Stimulated activated CD4-positive, alpha-beta T cell treated with anti-CD3 and anti-CD28 coated beads, Interleukin-1b, Interleukin-23, amount 100 ng/mL, for 1 hour (primary cell): ENCODE measurements at places on chromosomes 3 and 15.

DNA sequence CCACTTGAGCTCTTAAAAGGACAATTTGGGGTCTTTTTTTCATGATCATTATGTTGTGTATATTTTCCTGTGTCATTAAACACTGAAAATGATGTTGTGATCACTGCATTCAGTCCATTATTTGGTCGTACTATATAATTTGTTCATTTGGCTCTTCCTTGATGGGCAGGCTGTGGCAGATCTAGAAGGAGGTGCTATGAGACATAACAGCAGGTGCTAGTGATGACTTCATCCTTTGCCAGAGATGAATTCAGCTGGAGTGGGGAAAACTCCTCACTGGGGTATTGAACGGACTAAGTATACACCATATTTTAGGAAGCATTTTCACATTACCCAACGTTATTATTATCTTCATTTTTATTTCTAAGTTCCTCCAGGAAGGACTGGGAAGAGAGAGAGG, 12.0 kb downstream of the CMTM7 start:
- no peak for DNase-seq

DNA sequence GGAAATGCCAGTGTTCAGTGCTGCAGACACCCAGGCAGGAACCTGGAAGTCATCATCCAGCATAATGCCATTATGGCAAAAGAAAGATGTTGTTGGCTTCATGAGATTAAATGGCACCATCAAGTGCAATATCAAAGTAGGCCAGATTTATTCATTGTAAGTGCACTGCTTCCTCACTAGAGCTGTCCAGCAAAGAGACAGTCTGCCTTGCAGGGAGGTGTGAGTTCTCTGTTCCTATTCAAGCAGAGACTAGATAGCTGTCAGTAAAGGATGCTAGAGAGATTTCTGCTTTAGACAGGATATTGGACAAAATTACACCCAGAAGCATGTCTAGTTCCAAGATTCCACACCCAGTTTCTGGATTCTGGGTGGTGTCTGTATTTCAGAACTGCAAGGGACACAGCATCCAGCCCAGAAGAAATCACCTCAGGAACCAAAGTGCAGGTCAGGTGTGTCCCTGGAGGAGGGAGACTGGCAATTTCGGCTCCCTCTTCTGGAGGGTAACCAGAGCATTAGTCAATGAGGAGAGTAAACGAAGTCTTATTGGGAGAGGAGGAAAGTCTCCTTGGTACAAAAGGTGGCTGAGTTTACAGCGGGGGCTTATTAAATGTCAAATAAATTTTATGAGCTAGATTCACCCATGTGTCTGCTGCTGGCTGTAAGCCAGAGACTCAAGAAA, 377.3 kb downstream of the EPHB1 start:
- no peak for DNase-seq

DNA sequence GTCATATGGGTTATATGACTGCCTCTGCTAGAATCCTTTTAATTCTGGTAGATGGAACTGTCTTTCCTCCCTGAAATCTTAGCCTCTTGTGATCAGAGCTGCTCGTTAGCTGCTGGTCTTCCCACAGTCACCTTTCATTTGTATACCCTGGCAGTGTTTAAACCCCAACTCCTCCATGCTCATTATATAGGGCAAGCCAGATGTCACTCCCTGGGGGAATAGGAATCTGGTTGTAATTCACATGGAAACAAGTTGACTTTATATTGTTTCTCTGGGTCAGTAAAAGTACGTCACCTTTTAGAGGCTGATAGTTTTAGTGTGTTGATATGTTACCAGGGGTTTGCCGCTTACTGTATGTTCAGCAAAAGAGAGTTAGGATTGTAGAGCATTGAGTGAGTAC, 103.5 kb downstream of the ITPR1 start:
- DNase-seq: no peak

DNA sequence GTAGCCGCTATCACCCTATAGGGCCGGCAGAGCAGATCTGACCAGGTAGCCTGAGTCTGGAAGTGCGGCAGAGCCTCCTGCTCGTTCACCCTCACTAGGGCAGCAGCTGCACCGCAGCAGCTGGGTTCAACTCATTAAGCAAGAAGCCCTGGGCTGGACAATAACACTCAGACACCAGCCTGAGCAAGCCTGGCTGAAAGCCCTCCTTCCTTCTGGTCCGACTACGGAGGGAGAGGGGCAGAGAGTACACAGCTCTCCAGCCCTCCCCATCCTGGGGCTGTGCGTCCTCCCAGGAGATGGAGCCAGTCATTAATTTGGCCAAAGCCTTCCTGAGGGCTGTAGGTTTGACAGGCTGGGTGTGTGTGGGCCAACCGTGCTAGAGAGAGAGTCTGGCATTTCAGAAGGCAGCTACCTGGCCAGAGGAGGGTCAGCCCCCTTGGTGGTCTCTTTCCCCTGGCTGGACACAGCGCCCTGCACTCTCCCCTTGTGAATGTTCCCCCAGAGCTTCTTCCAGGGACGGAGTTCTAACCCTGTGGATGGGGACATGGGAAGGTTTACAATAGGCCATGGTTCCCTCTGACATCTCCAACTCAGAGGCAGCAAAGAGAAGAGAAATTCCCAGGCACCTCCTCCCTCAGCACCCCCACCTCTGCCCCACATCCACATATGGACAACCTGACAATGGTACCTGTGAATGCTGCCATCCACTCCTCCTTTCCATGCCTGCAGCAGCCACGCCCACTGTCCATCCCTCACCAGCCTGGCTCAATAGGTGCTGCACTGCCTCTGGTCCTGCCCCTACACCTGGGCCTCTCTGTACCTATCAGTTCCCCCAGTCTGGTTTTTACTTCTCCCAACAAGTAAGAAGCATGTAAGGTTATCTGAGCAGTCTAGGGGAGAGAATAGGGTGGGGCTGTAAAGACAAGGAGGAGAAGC, 6.5 kb downstream of the CHRNB4 start:
- no peak for DNase-seq

DNA sequence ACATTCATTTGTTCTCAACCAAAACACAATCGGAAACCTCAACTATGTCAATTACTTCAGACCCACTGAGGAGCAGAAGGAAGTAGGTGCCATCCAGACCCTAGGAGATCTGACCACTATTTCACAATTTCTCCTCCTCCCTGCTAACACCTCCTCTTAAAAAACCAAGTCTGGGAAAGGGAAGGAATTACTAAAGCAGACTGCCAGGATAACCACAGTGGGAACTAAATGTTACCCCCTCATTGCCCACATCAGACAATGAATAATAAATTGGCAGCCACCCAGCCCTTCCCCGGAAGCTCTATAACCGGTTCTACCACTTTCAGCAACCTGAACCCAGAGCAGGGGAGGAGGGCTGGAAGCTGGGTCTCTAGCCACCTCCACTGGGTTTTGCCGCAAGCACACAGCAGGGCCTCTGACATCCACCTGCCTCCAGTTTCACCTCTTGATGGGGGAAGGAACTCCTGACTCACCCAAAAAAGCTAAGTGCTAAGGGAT, 17.6 kb downstream of the C15orf62 start:
- no peak for DNase-seq

GRCh38 chr15:39270934-39271333, 309.9 kb upstream of the THBS1 start:
- no peak for DNase-seq

- no peak for DNase-seq
Observed at GRCh38 chr3:37456781-37457180, 282.4 kb upstream of the LRRFIP2 start.

- DNase-seq: no peak
Observed at GRCh38 chr15:80476036-80476435, 71.9 kb downstream of the ARNT2 start.

DNA sequence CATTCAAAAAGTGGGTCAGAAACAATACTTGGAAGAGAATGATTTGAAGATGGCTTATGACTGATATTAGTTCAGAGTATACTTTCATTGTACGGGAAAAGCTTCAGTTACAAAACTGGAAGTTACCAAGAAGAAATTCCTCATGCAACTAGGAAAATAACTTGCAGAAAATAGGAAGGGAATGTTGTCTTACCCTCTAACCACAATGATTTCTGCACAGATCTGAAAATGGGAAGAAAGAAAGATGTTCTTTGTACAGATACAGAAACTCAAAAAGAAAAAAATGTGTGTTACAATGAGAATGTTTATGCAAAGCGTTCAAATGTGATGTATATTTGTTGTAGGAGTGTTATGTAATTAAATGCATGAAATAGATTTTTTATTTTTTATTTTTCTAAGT, 3.7 kb downstream of the ZNF280D start:
- no peak for DNase-seq

DNA sequence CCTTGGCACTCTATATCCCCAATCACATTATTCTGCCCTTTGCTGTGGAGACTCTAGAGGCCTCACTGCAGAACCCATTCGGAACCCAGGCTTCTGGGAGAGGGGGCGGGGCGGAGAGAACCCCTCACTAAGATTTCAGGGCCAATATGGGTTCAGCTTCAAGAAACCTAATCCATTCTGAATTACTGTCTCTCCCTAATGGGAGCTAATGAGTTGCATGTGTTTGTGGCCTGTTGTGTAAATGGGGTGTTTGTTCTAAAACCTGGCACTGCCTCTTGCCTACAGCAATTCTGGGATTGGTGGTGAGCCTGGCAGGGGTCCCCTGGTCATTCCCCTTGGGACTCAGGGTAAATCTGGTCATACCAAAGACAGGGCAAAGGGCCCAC, 605 bp upstream of the RASL12 start:
- DNase-seq: no peak

DNA sequence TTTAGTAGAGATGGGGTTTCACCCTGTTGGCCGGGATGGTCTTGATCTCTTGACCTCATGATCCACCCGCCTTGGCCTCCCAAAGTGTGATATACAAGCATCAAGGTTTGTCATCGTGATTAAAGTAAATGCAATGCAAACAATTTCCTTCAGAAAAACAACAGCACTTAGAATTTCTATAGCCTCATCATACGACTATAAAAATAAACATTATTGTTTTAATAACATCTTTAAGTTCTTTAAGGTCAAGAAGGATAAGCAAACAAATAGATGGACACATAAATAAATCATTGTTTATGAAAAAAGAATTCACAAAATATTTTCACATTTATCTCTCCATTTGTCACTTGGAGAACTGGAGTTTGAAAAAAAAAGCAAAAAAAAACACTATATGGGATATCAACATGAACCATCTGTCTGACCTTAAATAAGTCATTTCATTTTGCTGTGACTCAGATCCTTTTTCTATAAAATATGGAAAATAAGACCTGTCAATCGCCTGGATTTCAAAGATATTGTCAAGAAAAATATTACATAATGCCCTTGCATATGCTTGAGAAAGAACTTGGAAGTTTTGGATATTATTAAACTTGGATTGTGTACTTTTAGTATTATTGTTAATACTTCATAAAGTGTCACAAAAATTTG, 642.0 kb upstream of the KCNMB2 start:
- DNase-seq: no peak

DNA sequence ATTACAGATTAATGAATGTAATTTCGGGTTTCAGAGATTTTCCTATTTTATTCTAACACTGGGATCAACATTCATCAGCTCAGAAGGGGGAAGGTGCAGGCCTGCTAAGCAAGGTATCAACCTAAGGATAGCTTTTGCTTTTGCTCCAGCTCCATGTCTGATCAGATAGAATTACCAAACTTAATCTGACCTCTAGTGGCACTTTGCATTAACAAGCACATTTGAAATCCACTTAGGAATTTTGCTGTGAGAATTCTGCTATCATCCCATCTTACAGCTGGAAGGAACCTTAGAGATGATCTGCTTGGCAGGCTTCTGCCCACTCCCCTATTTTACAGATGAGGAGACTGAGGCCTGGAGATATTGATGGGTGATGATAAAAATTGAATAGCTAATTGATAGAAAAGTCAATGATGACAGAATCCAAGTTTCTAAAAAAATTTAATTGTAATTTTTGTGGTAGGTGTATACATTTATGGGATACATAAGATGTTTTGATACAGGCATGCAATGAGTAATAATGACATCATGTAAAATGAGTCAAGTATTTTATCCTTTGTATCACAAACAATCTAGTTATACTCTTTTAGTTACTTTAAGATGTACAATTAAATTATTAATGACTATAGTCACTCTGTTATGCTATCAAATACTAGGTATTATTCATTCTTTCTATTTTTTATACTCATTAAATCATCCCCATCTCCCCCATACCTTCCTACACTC, 209.2 kb upstream of the ZPLD1 start:
- DNase-seq: no peak

DNA sequence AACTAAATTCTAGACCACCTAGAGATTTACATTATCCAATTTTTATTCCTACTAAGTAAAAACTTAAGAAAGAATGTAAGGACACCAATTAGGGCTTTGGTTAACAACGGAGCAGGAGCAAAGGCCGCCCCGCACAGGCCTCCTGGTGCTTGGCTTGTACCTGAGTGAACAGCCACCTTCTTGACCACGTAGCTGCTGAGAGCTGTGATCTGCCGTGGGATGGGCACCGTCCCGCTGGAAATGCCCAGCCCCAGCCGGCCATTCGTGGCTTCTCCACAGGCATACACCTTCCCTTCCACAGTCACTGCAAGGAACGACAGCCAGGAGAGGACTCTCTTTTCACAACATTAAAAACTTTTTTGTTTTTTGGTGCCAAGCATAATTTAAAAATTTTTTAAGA, 79.6 kb upstream of the OCA2 start:
- no peak for DNase-seq

- no peak for DNase-seq
Observed at GRCh38 chr15:70151462-70151861, 53.7 kb upstream of the TLE3 start.
